HFFc6 (cell line): ENCODE measurements at places on chromosomes 7 and 10.

- peak overlapping the region; percentile 87 for H3K27ac ChIP-seq
- H3K4me3 ChIP-seq, result peak overlapping the region; percentile 85
- no peaks in the 10 kb centered on the region; the same call in 1 of the 2 replicates for H3K27me3 ChIP-seq
Measured at GRCh38 chr7:106065575-106066500, 46.3 kb downstream of the SYPL1 start.

DNA sequence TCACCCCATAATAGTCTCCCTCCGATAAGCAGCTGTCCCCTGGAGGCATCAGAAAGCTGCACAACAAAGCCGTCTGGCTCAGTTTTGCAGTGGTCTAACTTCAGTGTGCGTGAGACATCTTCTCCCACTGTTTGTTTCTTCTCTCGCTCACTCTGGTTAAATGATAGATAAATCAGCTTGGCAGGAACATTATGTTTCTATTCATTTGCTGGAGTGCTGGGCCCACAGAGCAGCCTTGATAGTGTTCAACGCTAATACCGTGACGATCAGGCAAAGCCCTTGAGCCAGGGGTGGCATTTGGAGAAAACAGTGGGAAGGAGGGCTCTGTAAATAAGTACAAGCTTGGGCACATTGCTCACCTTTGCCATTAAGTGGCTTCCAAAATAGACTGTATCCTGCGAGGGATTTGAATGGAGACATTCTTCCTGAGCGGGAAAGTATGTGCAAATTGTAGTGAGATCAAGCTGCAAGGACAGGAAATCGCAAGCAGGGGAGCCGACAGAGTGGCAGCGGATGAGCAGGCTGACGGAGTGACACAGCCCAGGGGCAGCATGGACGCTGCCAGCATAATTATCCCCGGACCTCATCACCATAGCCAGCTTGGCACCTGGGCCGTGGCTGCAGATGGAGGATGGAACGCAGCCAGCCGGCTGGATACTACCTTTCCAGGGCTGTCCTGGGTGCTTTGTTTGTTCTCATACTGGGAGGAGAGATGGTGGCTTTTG, 256.8 kb upstream of the FZD8 start:
- peaks cover 1% of the 10 kb centered on the region for H3K27me3 ChIP-seq
- no peak overlapping the region for H3K4me3 ChIP-seq
- no peak for DNase-seq
- H3K36me3 ChIP-seq, result no peaks in the 10 kb centered on the region

- no peak overlapping the region for H3K4me3 ChIP-seq
- no peak for DNase-seq
- H3K4me1 ChIP-seq, result no peaks in the 10 kb centered on the region
- no peaks in the 10 kb centered on the region for H3K36me3 ChIP-seq
Measured at GRCh38 chr7:127066974-127067373, 185.8 kb downstream of the GRM8 start.

DNA sequence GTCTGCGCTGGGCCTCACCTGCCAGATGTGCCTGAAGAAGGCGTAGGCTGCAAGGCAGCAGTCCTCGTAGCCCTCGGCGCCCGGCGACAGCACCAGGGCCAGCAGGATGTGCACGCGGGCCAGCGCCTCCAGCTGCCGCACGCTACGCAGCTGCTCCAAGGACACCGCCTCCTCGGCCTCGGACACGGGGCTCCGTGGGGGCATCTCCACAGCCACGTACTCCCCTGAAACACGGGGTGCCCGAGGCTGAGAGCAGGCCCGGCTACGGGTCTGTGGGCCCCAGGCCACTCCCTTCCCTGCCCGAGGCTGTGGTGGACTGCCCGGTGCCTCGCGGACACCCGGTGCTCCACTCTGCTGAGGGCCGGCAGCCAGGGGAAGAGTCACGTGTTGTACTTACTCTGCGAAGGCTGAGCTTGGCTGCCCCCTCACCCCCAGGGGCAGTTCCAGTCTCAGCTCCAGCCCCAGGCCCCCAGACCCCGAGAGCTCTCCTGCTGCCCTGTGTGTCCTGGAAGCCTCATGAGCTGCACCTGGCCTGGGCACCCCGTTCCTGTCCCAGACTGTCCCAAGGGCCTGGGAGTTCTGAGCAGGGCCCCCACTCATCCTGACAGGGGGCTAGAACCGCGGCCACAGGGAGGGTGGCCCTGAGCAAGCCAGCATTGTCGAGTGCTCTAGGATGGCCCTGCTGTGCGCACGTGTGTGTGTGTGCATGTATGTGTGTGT, 62.8 kb downstream of the CFAP46 start:
- H3K36me3 ChIP-seq, result no peaks in the 10 kb centered on the region
- peaks cover 9% of the 10 kb centered on the region; the same call in 1 of the 2 replicates for H3K4me1 ChIP-seq
- peaks cover 37% of the 10 kb centered on the region for H3K27me3 ChIP-seq

- DNase-seq, result no peak
- no peak overlapping the region for H3K4me3 ChIP-seq
- H3K36me3 ChIP-seq, result no peaks in the 10 kb centered on the region
- no peak overlapping the region for H3K27ac ChIP-seq
- peaks cover 1% of the 10 kb centered on the region for H3K27me3 ChIP-seq
- H3K4me1 ChIP-seq, result no peaks in the 10 kb centered on the region; the same call in 1 of the 2 replicates
Measured at GRCh38 chr7:72114129-72114528, 298.0 kb downstream of the CALN1 start.

GRCh38 chr10:30057421-30057841, 2.0 kb downstream of the JCAD start:
- H3K27me3 ChIP-seq, result peaks cover 16% of the 10 kb centered on the region
- peak overlapping the region; percentile 85 for H3K4me3 ChIP-seq
- peak; percentile 28 for DNase-seq
- peaks cover 59% of the 10 kb centered on the region for H3K4me1 ChIP-seq
- peaks cover 8% of the 10 kb centered on the region; the same call in 1 of the 2 replicates for H3K36me3 ChIP-seq

GRCh38 chr10:62652114-62652513, 152.4 kb upstream of the ADO start:
- H3K27me3 ChIP-seq, result no peaks in the 10 kb centered on the region
- H3K4me1 ChIP-seq, result peaks cover 31% of the 10 kb centered on the region
- no peaks in the 10 kb centered on the region for H3K36me3 ChIP-seq
- H3K4me3 ChIP-seq, result peak overlapping the region; percentile 38; the same call in 1 of the 2 replicates
- peak; percentile 47 for DNase-seq
- peak overlapping the region; percentile 27; the same call in 1 of the 2 replicates for H3K27ac ChIP-seq

GRCh38 chr7:51009716-51010496, 227.2 kb upstream of the GRB10 start:
- peak overlapping the region; percentile 63 for H3K4me3 ChIP-seq
- H3K27ac ChIP-seq, result peak overlapping the region; percentile 75
- H3K27me3 ChIP-seq, result peaks cover 26% of the 10 kb centered on the region
- peak; percentile 26 for DNase-seq
- H3K36me3 ChIP-seq, result no peaks in the 10 kb centered on the region

- peaks cover 5% of the 10 kb centered on the region for H3K27me3 ChIP-seq
- H3K36me3 ChIP-seq, result no peaks in the 10 kb centered on the region
- H3K4me3 ChIP-seq, result no peak overlapping the region
- no peak overlapping the region for H3K27ac ChIP-seq
- H3K4me1 ChIP-seq, result no peaks in the 10 kb centered on the region
- DNase-seq, result no peak
Measured at GRCh38 chr10:96708456-96708855, 11.9 kb downstream of the PIK3AP1 start.
